ENCODE measurements at places on chromosomes 6 and 20.

DNA sequence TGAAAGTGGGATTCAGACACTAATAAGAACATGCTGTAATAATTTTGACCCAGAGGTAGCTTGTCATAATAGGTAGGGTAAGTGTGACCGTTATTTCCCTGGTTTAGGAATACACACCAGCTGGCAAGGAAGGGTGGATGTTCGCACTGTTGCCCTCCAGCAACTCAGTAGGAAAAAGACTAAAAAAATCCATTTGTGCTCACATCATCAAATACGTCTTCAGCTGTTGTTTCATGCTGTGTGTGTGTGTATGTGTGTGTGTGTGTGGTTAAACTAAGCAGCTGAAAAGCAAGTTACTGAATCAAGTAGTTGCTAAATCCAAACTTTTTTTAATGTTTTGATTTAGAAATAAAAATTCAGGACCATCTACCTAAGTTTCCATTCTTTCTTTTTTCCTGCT lies 218.7 kb downstream of the TRDN start:
- DNase-seq = no peak

GRCh38 chr20:9070304-9070703 lies 1.4 kb downstream of the PLCB4 start:
- peak; percentile 22 for DNase-seq

DNA sequence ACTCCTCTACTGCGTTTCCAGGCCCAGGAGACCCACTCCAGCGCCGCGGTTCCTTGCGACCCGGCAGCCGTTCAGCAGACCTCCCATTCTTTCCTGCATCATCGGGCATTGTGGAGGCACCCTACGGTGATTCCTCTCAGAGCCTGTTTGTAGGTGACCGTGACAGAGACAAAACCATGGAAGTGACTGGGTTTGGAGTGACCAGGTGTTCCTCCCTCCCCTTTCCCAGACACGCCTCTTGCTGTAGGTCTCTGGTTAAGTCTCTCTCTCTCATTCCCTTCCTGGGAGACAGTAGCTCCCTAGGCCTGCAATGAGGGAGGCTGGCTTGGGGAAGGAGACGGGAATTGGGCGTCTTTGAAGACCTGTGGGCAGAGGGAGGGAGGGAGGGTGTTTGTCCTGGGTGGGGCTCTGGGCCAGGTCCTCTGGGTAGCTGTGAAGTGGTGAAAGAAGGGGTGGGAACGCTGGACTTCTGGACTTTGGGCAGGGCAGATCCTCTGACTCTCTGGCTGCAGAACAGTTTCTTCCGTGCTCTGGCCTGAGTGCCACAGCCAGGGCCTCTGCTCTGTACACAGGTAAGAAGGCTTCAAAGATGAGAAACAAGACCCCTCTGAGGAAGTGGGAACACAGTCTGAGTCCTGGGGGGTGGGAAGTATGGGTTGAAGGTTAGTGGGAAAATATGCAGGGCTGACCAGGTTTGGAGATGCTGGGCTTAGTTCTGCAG lies 763 bp downstream of the KLC4 start:
- no peak for DNase-seq

DNA sequence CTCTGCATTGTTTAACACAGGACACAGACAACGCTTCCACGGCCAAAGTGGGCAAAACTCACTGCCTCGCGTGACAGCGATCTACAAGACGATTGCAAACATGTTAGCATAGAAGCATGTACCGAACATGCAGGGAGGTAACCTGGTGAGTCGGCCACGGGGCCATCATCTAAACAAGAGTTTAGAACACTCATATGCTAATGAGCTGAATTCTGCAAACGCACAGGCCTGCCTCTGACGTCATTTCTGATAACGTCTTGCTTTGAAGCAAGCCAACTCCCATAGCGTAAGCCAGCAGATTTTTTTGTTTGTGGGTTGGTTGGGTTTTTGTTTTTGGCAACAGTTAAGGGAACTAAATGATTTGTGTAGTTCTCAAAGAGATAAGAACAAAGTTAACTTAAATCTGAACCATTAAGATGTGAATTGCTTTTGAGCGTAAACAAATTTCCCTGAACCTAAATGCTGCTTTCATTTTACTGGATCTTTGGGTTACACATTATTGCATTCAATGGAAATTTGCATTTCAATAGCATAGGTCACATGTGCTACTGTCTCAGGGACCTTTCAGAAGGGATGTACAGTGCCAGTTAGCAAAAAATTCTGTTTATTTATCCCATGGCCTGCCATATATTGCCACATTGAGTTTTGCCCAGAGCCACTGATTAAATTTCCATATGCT lies 184.5 kb upstream of the PDE10A start:
- DNase-seq = no peak

DNA sequence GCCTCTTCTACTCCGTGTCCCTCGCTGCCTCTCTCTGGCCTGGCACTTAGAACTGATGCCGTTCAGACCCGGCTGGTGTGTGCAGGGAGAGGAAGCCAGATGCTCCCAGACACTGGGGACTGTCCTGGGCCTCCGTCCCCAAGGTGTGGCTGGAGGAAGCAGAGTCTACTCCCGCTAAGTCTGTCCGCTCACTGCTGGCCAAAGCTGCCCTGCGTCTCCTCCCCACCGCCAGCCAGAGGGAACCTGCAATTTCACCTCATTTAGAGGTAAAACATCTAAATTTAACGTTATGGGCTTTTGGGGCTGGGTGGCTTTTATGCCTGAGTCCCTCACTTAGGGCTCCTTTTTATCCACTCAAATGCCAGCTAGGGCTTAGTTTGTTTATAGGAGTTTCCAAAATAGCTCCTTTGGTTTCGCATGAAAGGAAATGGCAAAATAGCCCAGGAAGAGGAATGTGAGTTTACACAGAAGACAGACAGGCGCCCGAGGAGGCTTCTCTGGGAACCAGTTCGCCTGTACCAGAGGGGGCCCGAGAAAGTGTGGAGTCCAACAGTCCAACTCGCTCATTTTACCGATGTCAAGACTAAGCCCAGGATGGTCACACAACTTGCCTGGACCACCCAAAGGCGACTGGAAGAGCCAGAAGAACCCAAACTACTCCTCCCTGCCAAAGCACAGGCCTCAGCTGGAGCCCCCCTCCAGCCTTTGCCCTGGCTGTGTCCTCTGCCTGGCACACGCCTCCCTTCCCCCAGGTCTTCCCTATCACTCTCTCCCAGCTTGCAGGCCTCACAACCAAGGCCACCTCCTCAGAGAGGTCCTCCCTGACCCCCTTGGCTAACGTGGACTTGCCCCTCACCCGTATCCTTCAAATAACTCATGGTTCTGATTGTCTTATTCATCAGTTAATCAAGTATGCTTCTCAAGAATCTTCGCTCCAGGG lies 54.5 kb downstream of the RIPOR3 start:
- DNase-seq = peak; percentile 21

DNA sequence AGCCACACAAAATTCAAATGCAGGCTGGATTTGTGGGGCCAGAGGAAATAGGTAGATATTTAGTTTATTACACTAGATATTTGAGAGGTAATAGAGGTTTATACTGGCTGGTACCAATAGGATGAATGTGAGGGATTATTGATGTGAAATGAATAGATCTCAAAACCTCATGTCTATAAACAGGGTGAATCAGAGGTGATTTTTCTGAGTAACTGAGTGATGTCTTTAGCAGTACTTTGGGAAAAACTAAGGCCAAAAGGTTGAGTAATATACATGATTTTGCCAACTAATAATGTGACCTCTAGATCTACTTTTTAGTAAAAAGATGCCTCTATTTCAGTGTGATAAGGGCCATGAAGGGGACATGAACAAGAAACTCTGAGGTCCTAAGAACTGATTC lies 86.8 kb downstream of the HAO1 start:
- DNase-seq = no peak

- DNase-seq = no peak
These were observed 20.6 kb downstream of the TMEM242 start for GRCh38 chr6:157302736-157303135.

DNA sequence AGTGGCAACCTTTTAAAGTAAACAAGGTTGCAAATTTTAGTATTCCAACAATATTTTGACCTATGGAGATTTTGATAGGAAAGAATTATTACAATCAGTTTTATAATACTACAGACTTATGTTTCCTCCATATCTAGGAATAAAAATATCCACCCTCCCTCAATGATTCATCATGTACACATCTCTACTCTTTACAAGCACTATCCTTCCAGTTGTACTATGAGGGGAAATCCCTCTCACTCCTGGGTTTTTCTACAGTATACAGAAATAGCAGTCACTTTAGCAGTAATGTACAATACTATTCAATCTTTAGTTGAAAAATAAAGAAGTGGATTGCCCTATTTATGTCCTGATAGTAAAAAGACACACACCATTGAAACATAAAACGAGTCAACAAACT lies 46.3 kb upstream of the SCML4 start:
- DNase-seq = peak; percentile 15

DNA sequence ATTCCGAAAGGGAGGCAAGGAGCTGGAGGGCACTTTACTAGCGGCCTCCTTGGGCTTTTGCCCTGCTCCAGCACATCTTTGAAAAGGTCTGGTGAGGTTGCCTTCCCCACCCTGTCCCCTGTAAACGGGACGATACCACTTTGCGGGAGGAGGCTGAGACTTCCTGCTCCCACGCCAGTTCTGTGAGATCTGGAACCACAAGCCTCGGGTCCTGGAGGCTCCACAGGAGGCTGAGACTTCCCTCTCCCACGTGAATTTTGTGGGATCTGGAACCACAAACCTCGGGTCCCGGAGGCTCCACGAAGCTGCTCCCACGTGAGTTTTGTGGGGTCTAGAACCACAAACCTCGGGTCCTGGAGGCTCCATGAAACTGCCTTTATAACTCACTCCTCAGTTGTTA lies 209.3 kb downstream of the DLL1 start:
- no peak for DNase-seq

Data from kidney glomerular epithelial cell (primary cell).